Renal cortex interstitium (tissue), 15 donors: ENCODE measurements at places on chromosomes 3 and 15.

DNA sequence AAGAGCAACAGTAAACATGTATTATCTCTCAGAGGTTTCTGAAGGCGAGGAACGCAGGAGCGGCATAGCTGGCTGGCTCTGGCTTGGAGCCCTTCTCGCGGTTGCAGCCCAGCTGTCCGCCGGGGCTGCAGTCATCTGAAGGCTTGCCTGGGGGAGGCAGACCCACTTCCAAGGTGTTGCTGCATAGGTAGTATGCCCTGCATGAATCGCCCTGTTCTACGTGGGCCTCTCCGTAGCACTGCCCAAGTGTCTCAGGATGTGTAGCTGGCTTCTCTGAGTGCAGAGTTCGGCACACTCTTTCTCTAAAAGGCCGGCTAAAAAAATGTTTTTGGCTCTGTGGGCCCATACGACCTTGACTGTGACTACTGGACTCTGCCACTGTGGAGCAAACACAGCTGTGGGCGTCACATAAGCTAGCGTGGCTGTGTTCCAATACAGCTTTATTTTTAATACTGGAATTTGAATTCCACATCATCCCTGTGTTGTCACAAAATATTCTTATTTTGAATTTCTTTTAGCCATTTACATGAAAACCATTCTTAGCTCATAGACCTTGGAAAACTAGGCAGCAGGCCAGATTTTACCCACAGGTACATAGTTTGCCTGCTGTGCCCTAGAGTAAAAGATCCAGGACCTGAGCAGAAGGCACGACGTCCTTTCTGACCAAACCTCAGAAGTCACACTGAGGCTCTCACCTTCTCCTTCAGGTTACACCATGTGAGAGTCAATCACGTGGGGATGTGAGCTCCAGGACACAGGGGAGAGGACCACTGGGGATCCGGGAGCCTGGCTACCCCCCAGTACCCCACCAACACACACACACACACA, 55.9 kb downstream of the PGPEP1L start:
- DNase-seq, result no peak

- DNase-seq, result no peak
Observed at GRCh38 chr3:69379661-69380060, 6.2 kb downstream of the FRMD4B start.

- DNase-seq, result no peak
Observed at GRCh38 chr15:71455107-71455506, 339.8 kb downstream of the THSD4 start.

DNA sequence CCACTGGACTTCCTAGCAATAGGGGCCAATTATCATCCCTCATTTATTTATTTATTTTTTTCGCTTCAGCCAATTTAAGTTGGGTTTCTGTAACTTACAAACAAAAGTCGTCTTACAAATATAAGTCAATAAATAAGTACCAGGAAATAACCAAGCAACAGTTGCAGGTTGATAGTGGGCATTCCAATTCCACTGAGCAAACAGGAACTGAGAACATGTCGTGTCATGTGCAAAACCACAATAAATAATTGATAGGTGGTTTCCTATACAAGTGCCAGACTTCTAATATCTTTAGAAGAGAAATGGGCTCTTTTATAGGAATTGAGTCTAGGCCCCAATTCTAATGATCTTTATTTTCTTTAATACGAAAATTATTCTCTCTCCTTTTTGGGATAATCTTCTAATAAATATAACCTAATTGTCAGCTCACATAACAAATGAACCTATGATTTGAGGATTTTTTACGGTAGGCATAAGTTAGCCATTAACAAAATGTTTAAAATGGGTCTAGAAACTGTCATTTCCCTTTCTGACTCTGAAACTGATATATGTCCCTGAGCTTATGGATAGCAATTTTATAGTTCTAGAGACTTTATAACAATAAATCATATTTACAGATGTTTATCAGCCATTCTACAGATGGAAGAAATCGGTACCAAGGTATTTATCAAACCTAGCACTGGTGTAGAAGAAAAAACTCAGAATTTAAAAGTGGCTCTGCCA, 571.8 kb downstream of the FOXP1 start:
- DNase-seq, result no peak
